Aorta (tissue), 5 donors: ENCODE measurements at places on chromosomes 2 and 18. TPM values are rescaled to one million over a fixed set of nuclear protein-coding genes. Genes with fewer than 3 reads are reported as not detected.
A peak's percentile ranks its signal among the peaks of the same experiment; 100 is the strongest.

GRCh38 chr18:7830468-7830867 is 263.4 kb downstream of the PTPRM start:
- H3K4me3 ChIP-seq = no peak overlapping the region
- no peaks in the 10 kb centered on the region for H3K36me3 ChIP-seq
- H3K27me3 ChIP-seq = no peaks in the 10 kb centered on the region

DOCK10 gene
- 53.2 TPM for total RNA-seq

GRCh38 chr18:79796531-79797405 is 970 bp upstream of the KCNG2 start:
- H3K27me3 ChIP-seq = no peaks in the 10 kb centered on the region
- no peaks in the 10 kb centered on the region for H3K4me1 ChIP-seq
- H3K4me3 ChIP-seq = no peak overlapping the region
- DNase-seq = peak; percentile 42

TRIM54 gene
- total RNA-seq = 0.39 TPM

DNA sequence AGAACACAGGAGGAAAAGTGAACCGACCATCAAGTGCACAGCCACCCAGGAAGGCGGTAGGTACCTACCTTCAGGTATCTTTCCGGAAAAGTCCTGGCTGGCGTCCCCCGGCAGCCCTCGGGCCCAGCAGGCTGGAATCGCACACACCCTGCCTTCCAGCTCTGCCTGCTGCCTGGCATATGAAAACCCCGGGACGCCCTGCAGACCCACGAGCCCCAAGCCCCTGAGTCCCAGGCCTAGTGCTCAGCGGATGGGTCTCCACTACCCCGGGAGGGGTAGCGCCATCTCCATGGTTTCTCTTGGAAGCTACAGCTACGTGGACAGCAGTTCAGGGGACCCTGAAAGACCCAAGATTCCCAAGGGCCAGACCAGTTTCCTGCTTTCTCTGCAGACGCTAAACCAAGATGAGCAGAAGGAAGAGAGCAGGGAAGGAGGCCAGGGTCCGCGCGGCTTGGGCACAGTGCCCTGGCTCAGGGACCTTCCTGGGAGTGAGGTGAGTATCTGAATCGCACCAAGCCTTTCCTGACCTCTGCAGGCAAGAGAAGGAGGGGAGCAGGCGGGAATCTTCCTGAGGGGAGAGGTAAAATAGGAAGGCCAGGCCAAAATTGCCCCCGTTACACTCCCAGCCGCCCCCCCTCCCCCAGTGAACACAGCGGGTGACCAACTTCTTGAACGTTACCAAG is 80.4 kb downstream of the ARHGEF4 start:
- no peak overlapping the region for H3K27ac ChIP-seq
- no peak overlapping the region for H3K4me3 ChIP-seq
- DNase-seq = no peak
- H3K4me1 ChIP-seq = no peaks in the 10 kb centered on the region

DNA sequence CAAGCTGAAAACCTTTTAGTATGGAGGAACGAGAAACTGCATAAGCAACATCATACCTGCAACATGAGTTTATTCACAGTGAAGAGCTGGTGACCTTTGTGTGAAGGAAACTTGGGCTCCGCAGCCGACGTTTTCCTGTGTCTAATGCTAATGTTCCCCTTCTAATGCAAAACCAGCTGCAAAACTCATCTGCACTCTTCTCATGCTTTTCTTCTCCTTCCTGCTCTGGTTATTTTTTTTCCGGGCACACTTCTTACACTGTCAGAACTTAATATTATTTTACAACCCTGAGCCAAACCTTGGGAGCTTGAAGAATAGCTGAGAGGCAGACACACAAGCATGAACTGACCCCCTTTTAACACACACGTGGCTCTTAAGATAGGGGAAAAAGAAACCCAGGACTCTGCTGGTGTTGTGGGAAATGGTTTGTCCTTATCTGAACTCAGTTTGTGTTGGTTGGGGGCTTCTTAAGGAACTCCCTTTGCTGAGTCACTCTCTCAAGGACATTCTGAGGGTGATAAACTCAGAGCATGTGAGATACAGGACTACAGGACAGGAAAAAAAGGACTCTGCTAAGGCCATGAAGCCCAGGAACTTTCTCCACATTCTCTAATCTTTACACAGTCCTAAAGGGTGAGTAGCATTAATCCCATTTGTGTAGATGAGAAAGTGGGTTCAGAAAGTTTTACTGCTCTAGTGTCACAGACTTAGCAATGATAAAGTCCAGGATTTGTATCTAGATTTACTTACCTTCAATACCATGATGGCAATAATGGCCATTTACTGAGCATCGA is 439.3 kb upstream of the TRIB2 start:
- no peak for DNase-seq
- H3K27ac ChIP-seq = no peak overlapping the region
- no peak overlapping the region for H3K4me3 ChIP-seq
- H3K4me1 ChIP-seq = peaks cover 2% of the 10 kb centered on the region

DNA sequence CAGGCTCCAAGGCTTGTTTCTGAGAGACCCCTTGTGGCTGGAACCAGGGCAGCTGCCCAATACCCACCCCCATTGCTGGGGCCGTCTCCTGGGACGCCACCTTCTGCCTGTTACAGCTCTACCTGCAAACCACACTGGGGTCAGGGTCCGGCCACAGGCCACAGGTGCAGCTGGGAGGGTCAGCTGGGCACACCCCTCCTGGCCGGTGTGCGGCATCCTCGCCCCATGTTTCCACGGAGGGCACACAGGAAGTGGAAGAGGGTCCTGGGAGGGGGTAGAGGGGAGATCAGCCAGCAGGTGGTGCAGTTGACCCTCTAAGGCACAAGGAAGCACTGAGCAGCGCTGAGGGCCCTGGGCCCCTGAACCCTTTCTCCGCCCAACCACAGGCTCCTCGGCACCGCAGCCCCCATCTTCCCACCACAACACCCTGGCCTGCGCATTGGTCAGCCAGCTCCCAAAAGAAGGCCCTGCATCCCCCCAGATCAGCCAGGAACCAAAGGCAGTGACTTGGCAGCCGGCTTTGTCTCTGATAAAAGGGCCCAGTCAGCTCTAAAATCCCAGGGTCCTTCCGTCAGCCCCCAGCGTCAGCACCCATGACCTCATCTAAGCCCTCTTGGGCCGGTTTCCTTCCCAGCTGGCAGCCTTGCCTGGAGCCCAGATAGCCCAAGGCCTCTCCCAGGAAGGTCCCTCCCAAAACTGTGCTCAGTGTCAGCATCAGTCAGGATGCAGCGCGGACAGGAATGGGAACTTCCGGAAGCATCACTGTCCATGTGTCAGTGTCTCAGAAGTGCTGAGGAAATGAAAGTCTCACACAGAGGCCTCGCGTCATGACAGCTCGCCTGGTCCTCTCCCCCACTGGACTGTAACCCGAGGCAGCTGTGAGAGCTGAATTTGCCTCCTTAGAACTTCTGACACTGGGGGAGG is 1.7 kb downstream of the ERFE start:
- H3K27me3 ChIP-seq = no peaks in the 10 kb centered on the region
- H3K4me3 ChIP-seq = no peak overlapping the region
- peak; percentile 71 for DNase-seq
- no peaks in the 10 kb centered on the region for H3K36me3 ChIP-seq

MPP4 gene
- 0.30 TPM for total RNA-seq

GRCh38 chr18:79071503-79072210 is 2.5 kb downstream of the ATP9B start:
- no peak overlapping the region for H3K4me3 ChIP-seq
- DNase-seq = no peak
- H3K36me3 ChIP-seq = no peaks in the 10 kb centered on the region
- no peak overlapping the region for H3K27ac ChIP-seq
- H3K4me1 ChIP-seq = no peaks in the 10 kb centered on the region
- no peaks in the 10 kb centered on the region for H3K27me3 ChIP-seq

NR4A2 gene
- total RNA-seq = 10.4 TPM

- no peak overlapping the region for H3K4me3 ChIP-seq
- no peaks in the 10 kb centered on the region for H3K4me1 ChIP-seq
- DNase-seq = no peak
- no peaks in the 10 kb centered on the region for H3K36me3 ChIP-seq
- no peaks in the 10 kb centered on the region for H3K27me3 ChIP-seq
Measured at GRCh38 chr18:40841063-40841462, 1114.0 kb upstream of the PIK3C3 start.

MROH2A gene
- not detected for total RNA-seq

GRCh38 chr2:63840081-63840784 is 1.5 kb upstream of the UGP2 start:
- H3K27me3 ChIP-seq = no peaks in the 10 kb centered on the region
- no peaks in the 10 kb centered on the region for H3K36me3 ChIP-seq
